ENCODE measurements at places on chromosomes 11 and 22.

GRCh38 chr11:76587820-76588454 is 82.6 kb downstream of the LRRC32 start:
- DNase-seq = no peak

DNA sequence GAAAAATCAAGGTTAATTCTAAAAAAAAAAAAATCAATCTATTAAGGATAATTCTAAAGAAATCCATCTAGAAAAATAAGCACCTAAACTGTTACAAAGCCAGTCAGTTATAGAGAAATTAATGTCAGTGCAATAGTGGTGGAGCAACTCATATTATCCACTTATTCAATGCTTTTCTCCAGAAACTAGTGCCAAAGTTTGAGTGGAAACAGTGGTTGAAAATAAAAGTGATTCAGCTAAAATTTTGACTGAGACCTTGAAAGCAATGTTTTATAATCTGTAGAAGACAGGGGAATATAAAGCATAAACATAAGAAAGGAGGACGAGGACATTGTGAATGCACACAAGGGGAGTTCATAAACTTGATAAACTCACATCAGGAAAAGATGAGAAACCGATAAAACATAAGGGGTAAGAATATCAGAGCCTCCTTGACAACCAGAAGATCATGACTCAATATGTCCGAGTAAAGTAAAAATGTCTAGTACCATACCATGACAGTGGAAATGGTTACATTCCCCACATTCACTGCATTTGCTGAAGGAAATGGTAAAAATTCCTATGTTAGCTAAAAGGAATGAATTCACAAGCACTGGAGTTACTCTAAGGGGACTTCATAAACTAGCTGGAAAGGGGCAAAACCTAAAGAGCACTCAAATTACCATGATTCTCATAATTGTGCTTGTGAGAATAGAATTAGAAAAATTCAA is 58.7 kb upstream of the SLC5A12 start:
- DNase-seq = no peak

DNA sequence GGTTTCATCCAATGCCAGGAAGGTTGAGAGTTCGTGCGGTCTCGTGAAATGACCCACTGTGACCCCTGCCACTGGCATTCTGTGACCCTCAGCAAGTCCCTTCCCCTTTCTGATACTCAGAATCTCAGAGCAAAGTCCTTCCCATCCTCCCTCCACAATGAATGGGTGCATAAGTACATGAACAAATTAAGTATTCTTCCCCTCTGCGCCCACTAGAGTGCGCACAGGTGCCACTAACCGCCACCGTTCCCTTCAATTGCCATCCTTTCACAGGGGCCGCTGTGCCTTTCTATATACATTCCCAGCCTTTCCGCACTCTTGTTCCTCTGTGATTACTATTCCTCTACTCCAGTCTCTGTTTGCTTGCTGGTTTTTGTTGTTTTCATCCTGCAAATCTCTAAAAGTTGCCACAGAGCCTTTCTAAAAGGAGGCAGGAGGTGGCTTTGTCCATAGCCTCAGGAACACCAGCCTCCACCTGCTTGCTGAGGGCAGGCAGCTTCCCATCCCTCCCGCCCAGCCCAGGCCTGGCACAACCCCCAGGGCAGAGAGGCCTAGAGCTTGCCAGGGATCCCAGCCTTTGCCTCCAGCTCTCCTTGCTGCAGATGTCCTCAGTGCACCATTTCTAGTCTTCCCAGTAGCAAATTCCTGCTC is 6.7 kb upstream of the AP1B1 start:
- peak; percentile 39 for DNase-seq

GRCh38 chr11:119267645-119268044 is 49.3 kb downstream of the MCAM start:
- DNase-seq = no peak

- no peak for DNase-seq
These were observed 22.1 kb downstream of the LMO2 start for GRCh38 chr11:33869481-33870422.

DNA sequence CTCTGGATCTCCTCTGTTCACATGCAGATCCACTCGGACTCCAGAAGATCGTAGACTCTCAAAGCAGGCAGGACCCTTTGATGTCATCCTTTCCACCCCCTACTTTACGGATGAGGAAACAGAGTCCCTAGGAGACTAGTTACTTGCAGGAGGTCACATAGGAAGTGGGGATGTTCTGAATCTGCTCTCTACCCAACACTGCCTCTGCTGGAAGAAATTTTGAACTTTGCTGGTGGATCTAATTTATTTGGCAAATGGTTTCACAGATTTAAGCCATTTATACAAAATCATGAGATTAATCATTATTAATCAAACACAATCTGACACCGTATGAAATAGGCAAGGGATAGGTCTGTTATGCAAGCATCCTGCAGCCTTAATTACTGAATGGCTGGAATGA is 55.0 kb upstream of the USP47 start:
- no peak for DNase-seq

DNA sequence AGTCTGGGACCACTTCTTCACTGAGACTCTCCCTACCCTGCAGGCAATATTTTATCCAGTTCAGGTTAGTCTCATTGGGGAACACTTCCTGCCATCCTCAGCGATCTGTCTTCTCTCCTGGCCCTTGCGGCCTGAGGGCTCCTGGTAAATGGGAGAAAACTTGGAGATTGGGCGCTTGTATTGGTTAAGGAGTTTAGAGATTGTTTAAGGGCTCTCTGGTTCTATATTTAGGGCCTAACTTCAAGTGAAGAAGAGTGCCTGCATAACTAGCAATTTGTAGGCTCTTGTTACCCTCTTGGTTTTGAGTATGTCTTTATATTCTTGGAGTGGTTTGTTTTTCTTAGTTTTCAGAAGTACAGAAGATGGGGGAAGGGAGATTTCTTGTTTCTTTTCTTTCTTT is 72.7 kb downstream of the TRAF6 start:
- DNase-seq = no peak
